ENCODE measurements at places on chromosomes 12 and 14. TPM values are rescaled to one million over a fixed set of nuclear protein-coding genes. Genes with fewer than 3 reads are reported as not detected.

GRCh38 chr14:23047751-23048693 is 6.0 kb downstream of the PSMB11 start:
- peak overlapping the region; percentile 49 for H3K27ac ChIP-seq
- H3K4me1 ChIP-seq: peaks cover 6% of the 10 kb centered on the region
- no peak for DNase-seq
- H3K36me3 ChIP-seq: peaks cover 7% of the 10 kb centered on the region
- H3K27me3 ChIP-seq: no peaks in the 10 kb centered on the region

GRCh38 chr12:64821116-64821630 is 3.3 kb upstream of the TBC1D30 start:
- H3K27me3 ChIP-seq: peaks cover 26% of the 10 kb centered on the region
- no peaks in the 10 kb centered on the region for H3K36me3 ChIP-seq
- H3K4me1 ChIP-seq: peaks cover 14% of the 10 kb centered on the region
- no peak overlapping the region for H3K4me3 ChIP-seq
- DNase-seq: no peak

Gene KCNC2
- total RNA-seq: 0.22 TPM

DNA sequence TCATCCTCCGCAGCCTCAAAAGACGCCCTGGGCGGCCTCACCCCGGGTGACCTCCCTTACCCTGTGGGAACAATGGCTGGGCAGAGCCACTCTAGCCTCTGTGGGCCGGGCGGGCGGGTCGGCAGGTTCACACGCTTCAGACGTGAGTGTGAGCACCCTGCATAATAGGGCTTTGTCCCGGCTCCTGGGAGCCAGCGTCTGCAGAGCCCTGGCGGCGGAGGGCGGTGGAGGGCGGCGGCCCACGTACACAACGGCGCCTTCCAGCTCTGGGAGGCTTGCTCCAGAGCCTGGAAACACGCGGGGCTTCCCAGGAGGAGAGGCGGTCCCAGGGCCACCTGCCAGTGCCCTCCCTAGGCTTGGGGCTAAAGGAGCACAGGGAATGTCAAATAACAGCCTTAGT is 205.6 kb downstream of the BCL11B start:
- peaks cover 3% of the 10 kb centered on the region for H3K4me1 ChIP-seq
- no peak overlapping the region for H3K27ac ChIP-seq
- DNase-seq: no peak
- H3K36me3 ChIP-seq: no peaks in the 10 kb centered on the region
- no peak overlapping the region for H3K4me3 ChIP-seq

- no peaks in the 10 kb centered on the region for H3K27me3 ChIP-seq
- no peak overlapping the region for H3K4me3 ChIP-seq
- DNase-seq: no peak
- H3K36me3 ChIP-seq: no peaks in the 10 kb centered on the region
- H3K27ac ChIP-seq: no peak overlapping the region
Measured at GRCh38 chr12:22979854-22980469, 355.0 kb downstream of the ETNK1 start.

- H3K4me1 ChIP-seq: peaks cover 3% of the 10 kb centered on the region
- no peak for DNase-seq
- H3K27ac ChIP-seq: no peak overlapping the region
- no peaks in the 10 kb centered on the region for H3K27me3 ChIP-seq
- no peaks in the 10 kb centered on the region for H3K36me3 ChIP-seq
Measured at GRCh38 chr12:76020281-76020680, 11.3 kb downstream of the PHLDA1 start.

DNA sequence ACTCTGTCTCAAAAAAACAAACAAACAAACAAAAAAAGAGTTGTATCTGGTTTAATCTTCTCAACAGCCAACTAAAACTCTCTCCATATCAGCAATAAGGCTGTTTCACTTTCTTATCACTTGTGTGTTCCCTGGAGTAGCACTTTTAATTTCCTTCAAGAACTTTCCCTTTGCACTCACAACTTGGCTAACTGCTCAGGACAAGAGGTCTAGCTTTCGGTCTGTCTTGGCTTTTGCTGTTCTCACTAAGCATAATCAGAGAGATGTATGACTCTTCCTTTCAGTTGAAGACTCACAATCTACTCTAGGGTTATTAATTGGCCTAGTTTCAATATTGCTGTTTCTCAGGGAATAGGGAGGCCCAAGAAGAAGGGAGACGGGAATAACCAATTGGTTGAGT is 12.3 kb downstream of the NEMP1 start:
- no peak overlapping the region for H3K27ac ChIP-seq
- DNase-seq: no peak
- H3K27me3 ChIP-seq: no peaks in the 10 kb centered on the region

- H3K27me3 ChIP-seq: no peaks in the 10 kb centered on the region
- H3K4me3 ChIP-seq: no peak overlapping the region
- DNase-seq: no peak
- no peak overlapping the region for H3K27ac ChIP-seq
- H3K4me1 ChIP-seq: no peaks in the 10 kb centered on the region
Measured at GRCh38 chr12:72957454-72957853, 685.3 kb downstream of the TRHDE start.

GRCh38 chr12:110371408-110372055 is 32.0 kb downstream of the ANAPC7 start:
- H3K27ac ChIP-seq: no peak overlapping the region
- no peak for DNase-seq
- H3K4me3 ChIP-seq: no peak overlapping the region
- no peaks in the 10 kb centered on the region for H3K27me3 ChIP-seq
- peaks cover 53% of the 10 kb centered on the region for H3K4me1 ChIP-seq

DNA sequence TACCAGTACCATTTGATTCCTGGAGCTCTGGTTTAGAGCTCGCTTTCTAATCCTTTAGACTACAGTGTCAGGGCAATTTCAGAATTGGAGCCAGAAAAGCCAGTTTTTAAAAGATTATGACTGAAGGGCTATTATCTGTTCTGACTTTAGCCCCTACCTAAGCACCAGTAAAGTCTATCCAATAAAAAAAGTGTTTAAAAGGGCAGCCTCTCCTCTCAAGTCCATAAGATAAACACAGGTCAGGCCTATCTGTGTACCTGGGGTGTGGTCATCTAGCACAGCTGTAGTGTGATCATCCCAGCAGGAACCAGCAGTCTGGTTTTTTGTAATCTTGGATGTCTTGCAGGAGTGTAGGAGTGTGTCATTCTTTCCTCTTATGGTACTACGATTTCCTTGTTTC is 6.6 kb downstream of the APPL2 start:
- DNase-seq: no peak
- H3K27ac ChIP-seq: no peak overlapping the region
- H3K27me3 ChIP-seq: no peaks in the 10 kb centered on the region
- H3K4me3 ChIP-seq: no peak overlapping the region
- H3K4me1 ChIP-seq: peaks cover 3% of the 10 kb centered on the region

DNA sequence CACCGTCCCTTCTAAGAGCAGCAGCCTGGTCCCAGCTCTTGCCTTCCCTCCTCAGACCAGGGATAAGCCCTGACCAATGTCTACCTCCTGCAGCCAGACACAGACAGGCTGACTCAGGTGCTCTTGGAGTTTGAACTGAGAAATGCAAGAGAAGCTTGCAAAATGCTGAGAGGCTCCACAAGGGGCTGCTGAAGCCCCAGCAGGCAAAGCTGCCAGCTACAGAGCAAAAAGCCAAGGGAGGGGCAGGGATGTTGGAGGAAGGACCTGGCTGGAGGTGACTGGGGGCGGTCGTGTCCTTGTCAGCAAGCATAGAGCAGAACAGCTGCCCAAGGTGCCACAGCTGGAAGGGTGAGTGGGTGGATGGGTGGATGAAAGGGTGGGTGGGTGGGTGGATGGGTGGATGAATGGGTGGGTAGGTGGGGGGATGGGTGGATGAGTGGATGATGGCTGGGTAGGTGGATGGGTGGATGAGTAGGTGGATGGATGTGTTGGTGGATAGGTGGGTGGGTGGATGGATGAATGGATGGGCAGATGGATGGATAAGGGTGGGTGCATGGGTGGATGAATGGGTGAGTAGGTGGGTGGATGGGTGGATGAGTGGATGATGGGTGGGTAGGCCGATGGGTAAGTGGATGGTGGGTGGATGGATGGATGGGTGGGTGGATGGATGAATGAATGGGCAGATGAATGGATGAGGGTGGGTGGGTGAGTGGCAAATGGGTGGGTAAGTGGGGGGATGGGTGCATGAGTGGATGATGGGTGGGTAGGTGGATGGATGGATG is 4.0 kb upstream of the INF2 start:
- H3K27ac ChIP-seq: no peak overlapping the region
- H3K27me3 ChIP-seq: no peaks in the 10 kb centered on the region
- no peaks in the 10 kb centered on the region for H3K36me3 ChIP-seq
- no peak for DNase-seq
- peaks cover 61% of the 10 kb centered on the region for H3K4me1 ChIP-seq

GRCh38 chr12:10466311-10466710 is 13.1 kb upstream of the KLRC1 start:
- no peaks in the 10 kb centered on the region for H3K27me3 ChIP-seq
- DNase-seq: no peak
- no peak overlapping the region for H3K4me3 ChIP-seq
- no peaks in the 10 kb centered on the region for H3K4me1 ChIP-seq

Gene IFNG-AS1
- 0.31 TPM for total RNA-seq

DNA sequence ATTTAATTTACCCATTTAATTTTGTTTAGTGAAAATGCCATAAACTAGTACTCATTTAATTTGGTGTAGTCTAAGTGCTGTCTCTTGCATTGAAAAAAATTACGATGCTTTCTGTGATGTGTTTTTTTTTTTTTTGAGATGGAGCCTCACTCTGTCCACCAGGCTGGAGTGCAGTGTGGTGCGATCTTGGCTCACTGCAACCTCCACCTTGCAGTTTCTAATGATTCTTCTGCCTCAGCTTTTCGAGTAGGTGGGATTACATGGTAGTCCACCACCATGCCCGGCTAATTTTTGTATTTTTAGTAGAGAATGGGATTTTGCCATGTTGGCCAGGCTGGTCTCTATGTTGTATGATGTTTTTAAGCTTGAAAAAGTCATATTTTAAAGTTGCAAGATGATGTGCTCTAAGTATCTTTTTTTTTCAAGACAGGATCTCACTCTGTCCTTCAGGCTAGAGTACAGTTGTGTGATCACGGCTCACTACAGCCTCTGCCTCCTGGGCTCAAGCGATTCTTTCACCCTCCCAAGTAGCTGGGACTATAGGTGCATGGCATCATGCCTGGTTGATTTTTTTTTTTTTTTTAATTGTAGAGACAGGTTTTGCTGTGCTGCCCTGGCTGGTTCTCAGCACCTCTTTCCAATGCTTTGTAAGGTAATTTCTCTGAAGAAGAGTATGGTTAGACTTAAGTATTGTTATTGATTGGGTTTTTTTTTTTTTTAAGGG is 8.6 kb downstream of the LRRC10 start:
- no peaks in the 10 kb centered on the region for H3K27me3 ChIP-seq
- H3K4me3 ChIP-seq: no peak overlapping the region
- no peak overlapping the region for H3K27ac ChIP-seq
- DNase-seq: no peak
- H3K36me3 ChIP-seq: peaks cover 46% of the 10 kb centered on the region
- H3K4me1 ChIP-seq: no peaks in the 10 kb centered on the region

Gene TRAF3
- total RNA-seq: 9.4 TPM

DNA sequence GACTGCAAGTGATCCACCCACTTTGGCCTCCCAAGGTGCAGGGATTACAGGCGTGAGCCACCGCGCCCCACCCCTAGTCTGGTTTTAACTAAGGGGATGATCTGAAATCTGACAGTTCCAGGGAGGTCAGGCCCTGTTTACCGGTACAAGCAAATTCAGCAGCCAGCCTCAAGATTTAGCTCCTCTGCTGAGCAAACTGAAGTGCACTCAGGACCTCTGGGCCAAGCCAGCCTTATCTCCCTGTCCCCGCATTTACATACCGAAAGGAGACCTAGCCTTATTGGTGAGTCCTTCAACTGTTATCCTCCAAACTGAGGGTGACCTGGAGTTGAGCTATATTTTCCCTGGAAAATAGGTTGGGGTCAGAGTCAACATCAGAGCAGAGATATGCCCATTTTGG is 835 bp upstream of the ABHD4 start:
- H3K27ac ChIP-seq: no peak overlapping the region
- no peak overlapping the region for H3K4me3 ChIP-seq
- no peak for DNase-seq

Measured in muscle of leg (tissue), 16 donors.